Right cardiac atrium (tissue), 5 donors: ENCODE measurements at places on chromosomes 6 and 20. TPM values are rescaled to one million over a fixed set of nuclear protein-coding genes. Genes with fewer than 3 reads are reported as not detected.

ID4 gene
- total RNA-seq, result 38.2 TPM

LGSN gene
- total RNA-seq, result not detected

FOXA2 gene
- total RNA-seq, result not detected

KIAA1755 gene
- 18.7 TPM for total RNA-seq

PPP1R14C gene
- total RNA-seq, result 170 TPM

POPDC3 gene
- 48.3 TPM for total RNA-seq

GABRR1 gene
- not detected for total RNA-seq

JAG1 gene
- 23.2 TPM for total RNA-seq

SLC22A2 gene
- total RNA-seq, result not detected

TPBG gene
- 4.8 TPM for total RNA-seq

RIPPLY2 gene
- total RNA-seq, result not detected

EPPIN gene
- total RNA-seq, result not detected

TTBK1 gene
- 0.33 TPM for total RNA-seq

PHACTR1 gene
- 24.8 TPM for total RNA-seq

CCM2L gene
- total RNA-seq, result 9.6 TPM

WFDC12 gene
- total RNA-seq, result not detected

HLA-DRB5 gene
- 98.5 TPM for total RNA-seq

FOXC1 gene
- total RNA-seq, result 15.1 TPM

SLC25A27 gene
- total RNA-seq, result 18.8 TPM

HCRTR2 gene
- not detected for total RNA-seq

WASF1 gene
- 1.9 TPM for total RNA-seq

ABHD16B gene
- not detected for total RNA-seq

TSBP1 gene
- not detected for total RNA-seq

RWDD2A gene
- 6.0 TPM for total RNA-seq

TTI1 gene
- total RNA-seq, result 13.1 TPM

UBE2C gene
- 1.7 TPM for total RNA-seq

FAM83C gene
- not detected for total RNA-seq

CGAS gene
- 1.9 TPM for total RNA-seq

TCF15 gene
- total RNA-seq, result 6.4 TPM

NKAIN2 gene
- total RNA-seq, result 1.3 TPM

PTK7 gene
- 5.8 TPM for total RNA-seq

TUBB1 gene
- 0.17 TPM for total RNA-seq

KCNK15 gene
- 0.65 TPM for total RNA-seq

SLC32A1 gene
- total RNA-seq, result not detected

SMIM28 gene
- total RNA-seq, result not detected

HLA-DPA1 gene
- total RNA-seq, result 53.9 TPM

EFCAB8 gene
- not detected for total RNA-seq
